CD8-positive, alpha-beta memory T cell (primary cell): ENCODE measurements at places on chromosomes 16 and 17.

GRCh38 chr17:67594115-67594880, 123.4 kb upstream of the NOL11 start:
- no peak for DNase-seq

- DNase-seq: no peak
Observed at GRCh38 chr16:53085931-53086421, 31.2 kb downstream of the CHD9 start.

GRCh38 chr17:61400066-61400716, 548 bp downstream of the TBX2 start:
- no peak for DNase-seq

DNA sequence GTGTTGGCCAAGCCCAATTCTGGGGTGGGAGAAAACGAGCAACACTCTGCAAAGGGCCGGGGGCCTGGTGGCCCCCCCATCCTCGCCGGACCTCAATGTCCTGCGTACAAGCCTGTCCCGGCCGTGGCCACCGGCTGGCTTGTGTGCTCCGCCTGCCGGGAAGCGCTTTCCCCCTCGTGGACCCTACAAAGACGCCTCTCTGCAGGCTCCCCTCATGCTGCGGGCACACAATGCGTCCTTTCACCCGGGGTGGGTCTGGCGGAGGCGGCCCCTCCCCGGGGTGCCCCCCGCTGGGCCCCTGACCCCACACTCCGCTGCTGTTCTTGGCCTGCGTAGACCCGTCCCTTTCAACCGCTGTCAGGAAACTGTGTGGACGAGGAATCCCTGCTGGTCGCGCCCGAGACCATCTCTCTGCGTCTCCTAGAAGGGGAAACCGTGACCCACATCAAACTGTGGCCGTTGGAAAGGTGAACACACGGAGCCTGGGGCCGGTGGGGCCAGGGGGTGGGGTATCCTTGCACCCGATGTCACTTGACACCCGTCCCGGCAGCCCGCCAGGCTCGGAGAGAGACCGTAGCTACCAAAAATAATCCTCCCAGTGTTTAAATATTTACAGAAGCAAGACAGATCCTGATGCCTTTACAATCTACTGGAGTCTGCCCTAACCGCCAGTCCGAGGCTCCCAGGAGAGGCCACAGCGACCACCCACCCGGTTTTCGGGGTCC, 43.6 kb downstream of the TBC1D16 start:
- DNase-seq: no peak

GRCh38 chr16:19432429-19432828, 14.7 kb downstream of the TMC5 start:
- no peak for DNase-seq

DNA sequence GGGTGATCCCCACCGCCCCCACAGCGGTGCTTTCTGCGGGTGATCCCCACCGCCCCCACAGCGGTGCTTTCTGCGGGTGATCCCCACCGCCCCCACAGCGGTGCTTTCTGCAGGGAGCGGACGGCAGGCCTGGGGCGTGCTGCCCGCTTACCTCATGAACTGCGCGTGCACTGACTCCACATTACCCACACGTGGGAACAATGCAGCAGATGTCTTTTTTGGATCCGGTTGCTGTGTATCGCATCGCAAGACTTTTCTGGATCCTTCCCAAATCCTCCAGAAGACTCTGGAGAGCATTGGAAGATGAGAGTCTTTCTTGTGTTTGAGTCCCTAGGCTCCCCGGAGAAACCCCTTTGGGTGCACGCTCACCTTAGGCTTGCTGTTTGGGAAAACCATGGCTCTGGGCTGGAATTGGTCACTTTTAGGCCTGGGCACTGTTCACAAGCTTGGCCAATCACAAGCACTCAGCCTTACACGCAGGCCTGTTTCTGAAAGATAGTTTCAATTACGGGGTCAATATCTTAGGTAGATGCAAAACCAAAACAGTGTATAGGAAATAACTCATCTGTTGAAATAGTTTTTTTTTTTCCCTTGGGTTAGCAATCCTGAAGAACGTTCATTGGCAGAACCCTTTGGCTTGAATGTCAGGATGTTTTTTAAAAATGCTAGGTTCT, 201.8 kb downstream of the RPTOR start:
- no peak for DNase-seq

GRCh38 chr17:731644-732066, 741 bp upstream of the TLCD3A start:
- peak; percentile 8 for DNase-seq

DNA sequence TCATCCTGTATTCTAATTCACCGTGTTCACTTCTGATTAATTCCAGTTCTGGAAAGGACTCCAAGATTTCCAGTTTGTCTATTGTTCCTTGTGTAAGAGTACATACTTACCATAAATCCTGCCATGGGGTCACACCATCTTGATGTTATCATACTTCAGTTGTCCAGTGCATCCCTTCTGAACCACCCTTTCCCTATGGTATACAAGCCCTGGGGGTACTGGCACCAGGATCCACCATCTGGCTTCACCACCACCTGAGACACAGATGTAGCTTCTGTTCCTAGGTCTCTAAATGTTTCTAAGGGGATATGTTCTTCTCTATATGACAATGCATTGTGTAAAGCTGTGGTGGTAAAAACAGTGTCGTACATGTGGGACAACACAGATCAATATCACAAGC, 21.2 kb downstream of the SGF29 start:
- DNase-seq: no peak

- no peak for DNase-seq
Observed at GRCh38 chr16:30924076-30924912, 922 bp downstream of the FBXL19 start.

GRCh38 chr17:82639628-82640027, 8.6 kb downstream of the WDR45B start:
- DNase-seq: no peak

DNA sequence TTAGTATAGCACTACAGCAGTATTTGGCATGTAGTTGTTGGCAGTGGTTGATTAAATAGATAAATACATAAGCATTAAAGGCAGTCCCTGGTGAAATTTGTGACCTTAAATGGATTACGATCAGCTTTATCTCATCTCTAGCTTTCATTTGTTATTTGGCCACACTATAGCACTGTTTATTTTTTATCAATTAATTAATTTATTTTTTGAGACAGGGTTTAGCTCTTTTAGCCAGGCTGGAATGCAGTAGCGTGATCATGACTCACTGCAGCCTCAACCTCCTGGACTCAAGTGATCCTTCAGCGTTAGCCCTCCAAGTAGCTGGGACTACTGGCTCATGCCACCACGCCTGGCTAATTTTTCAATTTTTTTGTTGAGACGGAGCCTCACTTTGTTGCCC, 18.7 kb upstream of the ARHGAP17 start:
- DNase-seq: no peak

DNA sequence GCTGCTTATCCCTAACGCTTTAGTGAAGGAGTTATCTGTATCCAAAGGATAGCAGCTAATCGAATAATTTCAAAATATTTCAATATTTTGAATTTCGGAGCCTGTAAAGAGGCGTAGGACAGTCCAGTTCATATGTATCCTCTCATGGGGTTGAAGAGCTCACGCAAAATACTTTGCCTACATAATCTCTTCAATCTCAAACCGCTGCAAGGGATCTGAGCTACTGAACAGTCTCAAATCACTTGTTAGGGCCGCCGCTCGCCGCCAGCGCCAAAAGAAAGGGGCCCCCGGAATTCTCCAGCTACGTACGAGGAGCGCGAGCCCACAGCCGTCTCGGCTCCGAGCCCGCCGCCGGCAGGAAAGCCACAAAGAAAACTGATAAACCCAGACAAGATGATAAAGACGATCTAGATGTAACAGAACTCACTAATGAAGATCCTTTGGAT, 601 bp upstream of the RFWD3 start:
- peak; percentile 33 for DNase-seq

- no peak for DNase-seq
Observed at GRCh38 chr17:32742681-32743538, 134.0 kb downstream of the MYO1D start.

GRCh38 chr16:1057252-1057932, 15.2 kb upstream of the SSTR5 start:
- peak; percentile 31 for DNase-seq

DNA sequence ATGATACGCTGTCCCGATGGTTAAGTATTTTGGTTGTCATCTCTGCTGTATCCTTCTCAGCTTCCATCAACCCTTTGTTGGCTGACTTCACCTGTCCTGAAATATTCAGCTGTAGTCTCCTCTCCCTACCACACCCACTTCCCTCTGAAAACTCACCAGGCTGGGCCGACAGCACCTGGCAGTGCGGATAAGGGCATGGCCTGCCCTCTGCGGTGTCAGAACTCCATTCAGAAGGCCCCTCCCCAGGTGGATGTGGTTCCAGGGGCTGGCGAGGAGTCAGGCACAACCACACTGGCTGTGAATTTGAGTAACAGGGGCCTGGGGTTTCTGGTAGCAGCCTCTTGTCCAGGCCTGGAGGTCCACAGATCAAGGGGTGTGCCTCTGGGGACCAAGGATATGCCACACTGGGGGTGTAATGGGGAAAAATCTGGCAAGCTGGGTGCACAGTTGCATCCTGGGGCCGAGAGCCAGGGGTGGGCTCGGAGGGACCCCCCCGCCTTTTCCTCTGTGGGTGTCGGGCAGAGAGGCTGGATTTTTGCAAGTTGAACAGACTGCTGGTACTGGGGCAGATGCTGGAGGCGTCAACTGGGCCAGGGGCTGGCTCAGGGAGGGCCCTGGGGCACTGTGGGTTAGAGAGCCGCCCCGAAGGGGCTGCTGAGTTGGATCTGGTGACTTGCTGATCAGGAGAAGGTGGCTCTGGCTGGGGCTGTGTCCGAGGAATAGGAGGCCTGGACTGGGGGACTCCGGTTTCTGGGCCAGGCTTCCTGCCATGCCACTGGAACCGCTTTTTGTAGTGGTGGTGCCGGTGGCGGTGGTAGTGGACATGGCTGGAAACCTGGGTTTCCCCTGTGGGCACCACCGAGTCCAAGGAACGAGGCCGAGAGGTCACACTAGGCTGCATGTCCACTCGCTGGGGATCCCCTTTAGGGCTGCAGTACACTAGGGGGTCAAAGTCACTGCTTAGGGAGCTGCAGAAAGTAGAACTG, 5.6 kb upstream of the SUPT4H1 start:
- no peak for DNase-seq

DNA sequence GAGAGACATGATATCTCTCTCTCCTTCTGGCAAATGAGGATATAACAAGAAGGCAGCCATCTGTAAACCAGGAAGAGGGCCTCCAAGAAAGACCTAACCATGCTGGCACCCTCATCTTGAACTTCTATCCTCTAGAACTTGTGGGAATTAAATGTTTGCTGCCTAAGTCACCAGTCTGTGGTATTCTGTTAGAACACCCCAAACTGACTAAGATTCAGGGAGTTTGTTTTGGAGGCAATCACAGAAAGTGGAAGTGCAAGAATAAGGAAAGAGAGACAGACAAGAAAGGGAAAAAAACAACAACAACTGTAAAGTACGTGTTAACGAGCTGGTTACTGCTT, 114.5 kb upstream of the GOT2 start:
- DNase-seq: no peak
